CD4-positive, alpha-beta T cell treated with Interferon gamma for 1 hour (primary cell): ENCODE measurements at places on chromosomes 1 and 21.

GRCh38 chr1:44460107-44460882, 55.2 kb downstream of the RNF220 start:
- no peak for DNase-seq

DNA sequence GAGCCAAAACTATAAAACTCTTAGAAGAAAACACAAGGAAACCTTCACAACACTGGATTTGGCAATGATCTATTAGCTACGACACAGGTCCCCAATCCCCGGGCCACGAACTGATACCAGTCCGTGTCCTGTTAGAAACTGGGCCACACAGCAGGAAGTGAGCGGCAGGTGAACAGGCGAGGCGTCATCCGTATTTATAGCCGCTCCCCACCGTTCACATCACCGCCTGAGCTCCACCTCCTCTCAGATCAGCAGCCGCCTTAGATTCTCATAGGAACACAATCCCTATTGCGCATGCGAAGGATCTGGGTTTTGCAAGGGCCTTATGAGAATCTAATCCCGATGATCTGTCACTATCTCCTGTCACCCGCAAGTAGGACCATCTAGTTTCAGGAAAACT, 11.9 kb downstream of the TFB2M start:
- DNase-seq, result no peak

DNA sequence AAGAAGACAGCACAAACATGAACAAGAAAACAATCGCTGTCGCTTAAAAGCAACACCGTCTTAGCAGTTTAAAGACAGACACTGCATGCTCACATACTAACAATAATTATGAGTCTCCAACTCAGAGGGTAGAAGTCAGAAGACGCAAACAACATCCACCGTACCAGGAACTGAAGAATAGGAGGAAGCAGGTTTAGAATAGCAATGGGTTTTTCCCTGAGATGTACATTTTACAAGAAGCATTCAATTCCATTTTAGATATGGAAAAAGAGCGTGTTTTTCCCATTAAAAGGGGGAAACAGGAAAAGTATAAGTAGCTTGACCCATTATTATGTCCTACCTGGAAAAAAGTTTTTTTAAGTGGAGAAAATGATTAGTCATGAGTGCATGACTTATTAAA, 34.5 kb upstream of the KCNE1 start:
- no peak for DNase-seq

DNA sequence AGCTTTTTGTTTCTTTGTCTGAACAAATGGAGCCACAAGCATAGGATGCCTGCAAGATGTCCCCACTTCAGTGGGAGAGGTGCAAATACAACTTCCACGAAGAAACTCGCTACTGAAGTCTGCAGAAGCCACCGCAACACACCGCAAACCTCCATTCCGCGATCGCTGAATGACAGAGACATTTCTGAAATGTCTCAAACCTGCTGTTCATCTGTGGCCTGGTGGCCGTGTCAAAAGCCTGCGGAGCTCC, 1.0 kb downstream of the TP53BP2 start:
- peak; percentile 6 for DNase-seq

DNA sequence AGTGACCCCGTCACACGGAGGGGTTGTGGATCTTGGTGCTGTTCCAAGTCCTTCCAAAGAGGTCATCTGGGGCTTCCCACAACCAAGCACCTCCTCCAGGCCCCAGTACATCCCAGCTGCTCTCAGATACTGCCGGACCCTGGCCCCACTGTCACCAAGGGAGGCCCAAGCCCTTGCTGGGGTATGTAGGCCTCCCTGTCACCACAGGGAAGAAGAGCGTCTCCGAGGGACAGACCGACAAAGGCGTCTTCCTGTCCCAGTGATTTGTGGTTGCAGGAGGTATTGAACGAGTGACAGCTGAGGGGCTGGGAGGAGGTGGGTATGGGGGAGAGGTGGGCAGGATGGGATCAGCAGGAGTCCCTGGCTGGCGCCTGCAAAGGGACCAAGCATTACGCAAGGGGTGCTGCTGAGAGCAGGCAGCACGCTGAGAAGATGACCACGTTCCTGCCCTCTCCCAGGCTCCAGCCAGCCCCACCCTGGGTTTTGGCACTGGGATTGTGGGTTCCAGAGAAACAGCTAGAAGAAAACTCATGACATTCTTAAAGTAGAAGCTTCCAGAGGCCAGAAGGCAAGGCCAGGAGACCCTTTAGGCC, 29.7 kb downstream of the LRP8 start:
- no peak for DNase-seq

- DNase-seq, result no peak
These were observed 1.3 kb downstream of the ATXN7L2 start for GRCh38 chr1:109485001-109485400.

- peak; percentile 26 for DNase-seq
These were observed 52.9 kb downstream of the MRPS6 start for GRCh38 chr21:34126269-34126668.

GRCh38 chr1:43520100-43520778, 10.4 kb upstream of the PTPRF start:
- no peak for DNase-seq

DNA sequence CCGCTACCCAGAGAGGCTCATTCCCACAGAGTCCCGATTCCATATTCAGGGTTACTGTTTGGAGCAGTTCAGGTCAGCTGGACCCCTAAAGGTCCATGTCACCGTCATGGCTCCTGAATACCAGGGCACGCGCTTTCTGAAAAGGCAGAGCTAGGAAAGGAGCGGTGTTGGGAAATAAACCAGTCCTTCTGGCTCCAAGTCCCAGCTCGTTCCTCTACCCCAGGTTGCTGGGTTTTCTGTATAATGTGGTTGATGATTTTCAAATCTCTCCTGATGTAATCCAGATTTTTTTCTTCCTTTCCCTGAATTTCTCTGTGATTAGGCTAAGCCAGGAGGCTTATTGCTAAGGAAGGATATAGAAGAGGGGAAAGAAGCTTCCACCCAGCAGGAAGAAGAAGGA, 14.0 kb upstream of the PKP1 start:
- no peak for DNase-seq

DNA sequence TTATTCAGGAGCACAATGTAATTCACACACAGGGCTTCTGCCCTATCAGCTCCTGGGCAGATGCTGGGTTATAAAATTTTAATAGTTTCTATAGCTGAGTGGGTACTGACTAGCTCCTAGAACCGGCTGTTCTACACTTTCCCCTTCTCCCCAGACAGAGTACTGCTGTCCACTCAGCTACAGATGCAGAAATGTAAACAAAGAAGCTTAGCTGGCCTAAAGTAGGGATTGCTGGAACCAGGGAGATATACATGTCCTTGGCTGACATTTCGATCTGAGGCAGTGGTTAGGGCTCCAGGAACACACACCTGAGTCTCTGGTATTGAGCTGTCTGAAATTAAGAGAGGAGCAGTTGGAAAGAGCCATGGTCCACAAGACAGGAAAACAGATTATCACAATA, 211.5 kb upstream of the USP24 start:
- DNase-seq, result no peak

DNA sequence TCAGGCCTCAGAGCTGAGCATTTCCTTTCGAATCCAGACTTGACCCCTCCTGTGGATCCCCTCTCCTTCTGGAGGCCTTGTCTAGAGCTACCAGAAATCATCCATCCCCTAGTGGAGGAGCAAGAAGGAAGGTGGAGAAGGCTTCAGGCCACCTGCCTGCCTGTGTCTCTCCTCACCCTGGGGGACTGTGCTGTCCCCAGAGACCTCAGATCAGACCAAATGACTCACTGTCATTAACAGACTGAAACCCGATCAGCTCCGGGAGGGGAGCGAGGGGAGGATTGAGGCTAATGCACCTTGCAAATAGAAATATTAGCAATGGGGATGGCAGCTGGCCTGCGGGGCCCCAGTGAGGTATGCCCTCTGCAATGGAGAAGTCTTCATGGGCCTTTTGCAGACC, 2.1 kb downstream of the MYBPH start:
- no peak for DNase-seq

DNA sequence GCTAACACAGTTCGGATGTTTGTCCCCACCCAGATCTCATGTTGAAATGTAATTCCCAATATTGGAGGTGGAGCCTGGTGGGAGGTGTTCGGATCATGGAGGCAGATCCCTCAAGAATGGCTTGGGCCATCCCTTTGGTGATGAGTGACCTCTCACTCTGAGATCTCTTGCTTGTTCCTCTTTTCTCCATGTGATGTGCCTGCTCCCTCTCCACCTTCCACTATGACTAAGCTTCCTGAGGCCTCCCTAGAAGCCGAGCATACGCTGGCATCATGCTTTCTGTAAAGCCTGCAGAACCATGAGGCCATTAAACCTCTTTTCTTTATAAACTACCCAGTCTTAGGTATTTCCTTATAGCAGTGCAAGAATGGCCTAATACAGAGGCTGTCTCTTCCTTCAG, 8.1 kb upstream of the PLA2G5 start:
- DNase-seq, result no peak

DNA sequence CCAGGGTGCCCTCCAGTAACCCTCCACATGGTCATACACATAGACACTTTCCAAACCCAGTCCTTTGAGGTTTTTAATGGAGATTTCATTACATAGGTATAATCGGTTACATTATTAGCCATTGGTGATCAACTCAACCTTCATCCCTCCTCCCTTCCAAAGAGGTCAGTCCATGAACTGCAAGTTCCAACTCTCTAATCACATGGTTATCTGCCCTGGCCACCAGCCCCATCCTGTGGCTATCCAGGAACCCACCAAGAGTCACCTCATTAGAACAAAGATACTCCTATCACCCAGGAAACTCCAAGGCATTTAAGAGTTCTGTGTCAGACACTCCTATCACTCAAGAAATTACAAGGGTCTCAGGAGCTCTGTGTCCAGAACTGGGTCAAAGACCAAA, 12.2 kb downstream of the ATP1A4 start:
- DNase-seq, result no peak

DNA sequence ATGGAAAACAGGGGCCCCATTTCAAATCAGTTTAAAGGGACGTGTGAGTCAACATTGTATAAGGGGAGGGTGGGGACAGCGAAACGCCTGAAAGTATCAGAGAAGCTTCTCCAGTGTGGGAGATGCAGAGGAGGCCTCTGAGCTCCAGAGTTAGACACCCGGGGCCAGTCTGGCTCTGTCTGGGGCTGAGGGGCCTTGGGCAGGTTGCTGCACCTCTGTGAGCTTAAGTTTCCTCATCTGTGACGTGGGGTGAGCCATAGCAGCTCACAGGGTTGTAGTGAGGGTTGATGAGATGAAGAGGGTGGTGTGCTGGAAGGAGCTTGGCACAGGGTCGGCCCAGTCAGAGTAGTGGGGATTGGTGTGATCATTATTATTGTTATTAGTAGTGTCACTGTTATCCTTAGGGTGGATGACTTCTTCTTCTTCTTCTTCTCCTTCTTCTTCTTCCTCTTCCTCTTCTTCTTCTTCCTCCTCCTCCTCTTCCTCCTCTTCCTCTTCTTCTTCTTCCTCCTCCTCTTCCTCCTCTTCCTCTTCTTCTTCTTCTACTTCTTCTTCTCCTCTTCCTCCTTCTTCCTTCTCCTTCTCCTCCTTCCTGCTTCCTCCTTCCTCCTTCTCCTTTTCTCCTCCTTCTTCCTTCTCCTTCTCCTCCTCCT, 282.0 kb downstream of the PTPRU start:
- DNase-seq, result no peak

DNA sequence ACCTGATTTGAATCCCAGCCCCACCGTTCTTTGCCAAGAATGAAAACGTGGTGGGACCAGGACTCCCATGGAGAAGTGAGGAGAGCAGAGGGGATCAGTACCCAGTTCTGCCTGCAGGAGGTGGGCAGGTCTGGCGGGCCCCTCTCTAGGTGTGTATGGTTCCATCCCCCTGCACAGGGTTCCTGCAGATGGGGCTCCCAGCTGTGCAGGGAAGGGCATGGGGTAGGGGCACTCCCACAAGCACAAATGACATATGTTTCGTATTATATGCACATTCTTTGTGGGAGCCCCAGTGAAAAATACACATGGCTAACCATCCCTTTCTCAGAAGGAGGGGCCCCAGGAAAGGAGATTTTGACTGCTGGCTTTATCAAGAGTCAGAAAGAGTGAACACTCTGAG, 144.6 kb downstream of the PLPP3 start:
- no peak for DNase-seq

DNA sequence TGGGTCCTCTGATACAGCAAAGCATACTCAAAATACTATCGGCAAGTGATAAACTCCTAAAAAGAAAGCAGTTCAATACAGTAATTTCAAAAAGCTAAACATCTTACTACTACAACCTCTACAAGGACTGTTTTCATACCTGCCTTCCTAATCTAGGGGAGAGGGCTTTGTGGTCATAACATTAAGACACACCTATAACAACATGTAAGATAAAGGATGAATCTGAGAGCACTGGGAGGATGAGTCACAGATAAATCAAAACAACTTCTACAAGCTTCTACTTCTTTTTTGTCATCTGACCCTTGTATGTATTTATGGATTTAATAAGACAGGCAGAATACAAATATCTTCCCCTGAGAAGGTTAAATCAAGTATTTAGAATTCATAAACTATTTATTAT, 40.0 kb downstream of the LTN1 start:
- DNase-seq, result no peak

GRCh38 chr1:167068761-167069160, 21.4 kb downstream of the GPA33 start:
- DNase-seq, result no peak

DNA sequence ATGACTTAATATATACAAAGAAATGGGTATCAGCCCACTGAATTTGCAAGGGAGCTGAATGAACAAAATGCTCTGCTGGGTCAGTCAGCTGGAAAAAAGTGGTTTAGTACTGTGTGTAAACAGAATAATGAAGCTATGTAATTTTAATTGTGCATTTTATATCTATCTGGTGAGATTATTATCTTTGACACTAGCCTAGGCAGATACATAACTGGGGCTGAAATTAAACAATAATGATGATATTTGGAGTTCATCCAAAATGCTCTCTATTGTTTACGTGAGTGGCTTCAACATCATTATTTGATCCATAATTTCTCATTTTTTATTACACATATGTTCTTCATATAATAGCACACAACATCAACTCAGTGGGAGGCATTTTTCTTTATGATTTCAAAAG, 208.5 kb upstream of the SNX7 start:
- DNase-seq, result no peak

- DNase-seq, result peak; percentile 82
These were observed 1.1 kb upstream of the PEAR1 start for GRCh38 chr1:156892190-156893047.

DNA sequence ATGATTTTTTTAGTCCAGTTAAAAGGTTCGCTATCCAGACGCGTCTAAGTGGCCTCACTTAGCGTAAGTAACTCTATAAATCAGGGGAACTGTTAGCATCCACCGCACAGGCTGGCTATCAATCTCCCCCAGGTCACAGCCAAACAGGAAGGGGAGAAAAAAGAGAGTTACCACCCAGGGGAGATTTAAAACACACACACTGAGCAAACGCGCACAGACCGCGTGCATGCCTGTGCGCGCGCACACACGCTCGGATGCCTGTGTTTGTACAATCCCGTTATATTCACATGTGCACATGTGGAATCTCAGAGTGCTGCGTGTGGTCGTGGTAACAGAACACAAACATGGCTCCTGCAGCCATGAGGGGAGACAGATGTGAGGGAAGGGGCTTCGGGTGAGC, 125.4 kb downstream of the CASZ1 start:
- no peak for DNase-seq

GRCh38 chr1:44655609-44656008, 18.7 kb downstream of the TMEM53 start:
- DNase-seq, result peak; percentile 9
